ENCODE measurements at places on chromosomes 2 and 18.

DNA sequence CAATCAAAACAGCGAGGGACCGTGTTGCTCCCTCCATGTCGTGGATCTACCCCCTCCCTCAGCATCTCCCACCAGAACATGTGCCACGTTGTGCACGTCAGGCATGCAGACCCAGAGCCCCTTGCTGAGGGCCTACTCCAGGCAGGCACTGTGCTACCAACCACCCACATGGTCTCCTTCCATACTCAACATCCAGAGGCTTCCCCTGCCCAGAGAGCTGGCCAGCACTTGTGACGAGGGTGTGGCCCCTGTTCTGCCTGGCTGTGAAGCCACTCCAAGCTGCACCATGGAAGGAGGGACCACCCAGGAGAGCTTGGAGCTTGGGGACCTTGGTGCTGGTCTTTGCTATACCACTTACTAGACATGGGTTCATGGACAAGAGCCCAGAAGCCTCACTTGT lies 40.5 kb downstream of the REEP1 start:
- no peak for DNase-seq

DNA sequence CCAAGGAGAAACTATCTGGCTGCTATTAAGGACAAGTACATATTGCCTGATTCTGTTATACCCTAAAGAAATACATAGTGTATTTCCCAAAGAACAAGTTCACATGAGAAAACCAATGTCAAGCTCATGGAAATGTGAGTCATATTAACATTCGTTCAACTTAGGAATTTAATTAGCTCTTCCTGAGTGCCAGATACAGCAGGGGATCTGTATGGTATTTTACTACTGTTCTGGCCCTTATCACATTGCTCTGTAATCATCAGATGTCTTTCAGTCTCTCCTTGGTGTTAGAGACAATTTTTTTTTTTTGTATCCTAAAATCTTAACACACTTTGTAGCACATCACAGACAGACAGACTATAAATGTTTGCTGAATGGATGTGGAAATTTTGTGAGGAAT lies 395.0 kb upstream of the CRIM1 start:
- peak; percentile 1 for DNase-seq

GRCh38 chr2:78701546-78701945 lies 324.0 kb upstream of the REG3G start:
- DNase-seq, result no peak

DNA sequence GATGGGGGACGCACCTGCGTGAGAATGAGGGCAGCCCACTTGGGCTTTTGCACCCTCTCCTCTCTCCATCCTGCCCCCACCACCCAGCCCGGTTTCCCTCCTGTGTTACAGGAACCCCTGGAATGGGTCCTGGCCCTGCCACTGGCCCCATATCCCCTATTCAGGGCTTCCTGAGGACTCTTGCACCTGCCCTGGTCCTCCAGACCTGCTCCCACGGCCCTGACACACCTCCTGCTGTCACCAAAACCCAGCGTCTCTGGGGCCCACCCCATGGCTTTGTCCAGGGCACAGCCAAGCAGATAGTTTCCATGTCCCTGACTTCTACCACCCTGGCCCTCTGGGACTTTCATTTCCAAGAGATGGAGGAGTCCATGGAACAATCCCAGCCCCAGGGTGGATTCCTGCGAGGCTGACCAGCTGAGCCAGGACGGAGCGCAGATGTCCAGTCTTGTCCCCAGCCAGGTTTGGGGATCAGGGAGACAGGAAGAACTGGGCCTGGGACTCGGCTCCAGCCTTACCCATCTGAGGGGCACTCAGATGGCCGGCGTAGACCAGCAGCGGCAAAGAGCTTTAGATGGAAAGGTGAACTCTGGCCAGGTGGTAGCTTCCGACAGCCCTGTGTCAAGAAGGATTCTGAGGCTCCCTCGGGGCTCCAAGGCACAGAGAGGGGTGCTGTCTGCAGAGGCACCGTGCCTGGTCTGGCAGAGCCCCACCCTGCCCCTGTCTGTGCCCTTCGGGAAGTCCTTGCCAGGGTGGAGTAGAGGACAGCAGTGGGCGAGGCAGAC lies 12.0 kb downstream of the GPR35 start:
- DNase-seq, result no peak

GRCh38 chr2:145245268-145245870 lies 725.5 kb upstream of the ZEB2 start:
- no peak for DNase-seq

- no peak for DNase-seq
Measured at GRCh38 chr2:239946864-239947728, 78.0 kb downstream of the NDUFA10 start.

DNA sequence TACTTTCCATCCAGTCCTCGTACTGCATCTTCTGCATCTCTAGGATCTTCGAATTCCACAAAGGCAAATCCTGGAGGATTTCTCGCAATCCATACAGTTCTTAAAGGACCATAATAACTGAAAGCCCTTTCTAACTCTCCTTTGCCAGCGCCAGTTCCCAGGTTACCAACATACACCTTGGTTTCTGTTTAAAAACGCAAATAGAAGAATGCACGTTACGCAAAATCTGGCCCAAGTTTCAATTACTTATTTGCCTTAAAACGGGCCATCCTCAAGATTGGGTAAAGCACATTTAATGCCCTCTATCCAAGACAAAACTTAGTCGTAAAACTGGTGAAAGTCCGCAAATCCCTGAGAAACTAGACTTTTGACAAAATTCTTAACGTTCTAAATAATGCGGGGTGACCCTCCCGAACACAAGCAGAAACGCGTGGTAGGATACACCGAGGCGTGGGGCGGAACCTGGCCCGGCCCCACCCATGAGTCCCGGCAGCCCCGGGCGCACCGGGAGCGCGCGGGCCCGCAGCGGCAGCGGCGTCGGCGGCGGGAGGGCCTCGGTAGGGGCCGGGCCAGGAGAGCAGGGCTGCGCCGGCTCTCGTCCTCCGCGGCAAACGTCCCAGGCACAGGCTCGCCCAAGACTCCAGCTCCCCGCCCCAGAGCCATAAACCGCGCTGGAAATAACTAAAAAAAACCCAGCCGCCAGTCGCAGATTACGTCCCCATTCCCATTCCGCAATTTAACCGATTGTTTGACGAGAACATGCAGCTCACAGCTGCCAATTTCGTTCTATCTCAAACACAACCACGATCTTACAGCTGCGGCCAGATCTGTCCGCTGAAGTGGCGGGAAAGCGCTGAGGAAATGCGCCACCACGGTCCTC lies 910 bp downstream of the SRSF7 start:
- DNase-seq, result peak; percentile 47

DNA sequence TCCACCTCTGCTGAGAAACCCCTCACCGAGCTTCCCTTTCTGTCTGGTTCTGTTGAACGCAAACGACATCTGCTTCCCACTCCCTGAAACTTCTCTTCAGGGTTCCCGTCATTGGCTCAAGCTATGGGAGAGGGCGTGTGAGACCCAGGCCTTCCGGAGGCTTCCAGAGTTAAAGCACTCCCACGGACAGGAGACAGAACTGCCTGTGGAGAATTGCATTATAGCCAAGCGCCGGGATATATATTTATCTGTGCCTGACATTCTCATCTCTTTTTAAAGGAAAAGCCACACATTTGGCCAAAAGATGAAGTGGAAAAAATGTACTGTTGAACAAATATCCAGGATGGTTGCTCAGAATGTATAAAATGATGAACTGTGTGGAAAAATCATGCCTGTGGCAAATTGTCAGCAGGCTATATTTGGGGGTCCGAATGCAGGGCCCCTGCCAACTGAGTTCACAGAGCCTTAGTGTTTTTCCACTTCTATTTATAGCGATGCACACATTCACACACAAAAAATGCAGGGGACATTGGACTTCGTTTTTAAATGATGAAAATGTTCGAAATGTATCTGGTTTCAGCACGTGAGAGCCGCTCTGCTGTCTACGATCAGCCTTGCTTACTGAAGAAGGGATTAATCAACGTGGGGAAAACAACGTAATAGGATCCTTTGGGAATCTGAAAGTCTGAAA lies 59.5 kb downstream of the E2F6 start:
- peak; percentile 94 for DNase-seq

GRCh38 chr18:23106575-23106974 lies 28.7 kb upstream of the CABLES1 start:
- DNase-seq, result peak; percentile 92

DNA sequence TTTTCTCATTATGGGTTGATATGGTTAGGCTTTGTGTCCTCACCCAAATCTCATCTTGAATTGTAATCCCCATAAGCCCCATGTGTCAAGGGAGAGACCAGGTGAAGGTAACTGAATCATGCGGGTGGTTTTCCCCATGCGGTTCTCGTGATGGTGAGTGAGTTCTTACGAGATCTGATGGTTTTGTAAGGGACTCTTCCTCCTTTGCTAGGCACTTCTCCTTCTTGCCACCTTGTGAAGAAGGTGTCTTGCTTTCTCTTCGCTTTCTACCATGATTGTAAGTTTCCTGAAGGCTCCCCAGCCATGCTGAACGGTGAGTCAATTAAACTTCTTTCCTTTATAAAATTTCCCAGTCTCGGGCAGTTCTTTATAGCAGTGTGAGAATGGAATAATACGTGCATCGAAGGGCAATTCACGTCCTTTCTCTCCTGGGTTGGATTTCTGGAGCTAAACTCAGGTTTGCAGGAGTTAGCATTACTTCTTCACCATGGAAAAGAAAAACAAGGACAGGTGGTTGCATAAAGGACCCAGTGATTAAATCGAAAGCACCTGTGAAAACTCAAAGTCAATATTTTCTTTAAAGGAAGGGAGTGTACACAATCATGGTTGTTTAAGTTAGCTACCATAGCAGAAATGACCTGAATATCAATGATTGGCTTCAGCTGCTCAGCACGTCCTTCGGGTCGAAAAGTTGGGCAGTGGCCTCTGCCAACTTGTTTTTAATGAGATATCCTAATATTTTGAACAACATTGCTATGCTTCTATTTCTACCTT lies 54.1 kb downstream of the CDC42EP3 start:
- no peak for DNase-seq

GRCh38 chr2:39521876-39522517 lies 84.9 kb upstream of the MAP4K3 start:
- DNase-seq, result no peak

- no peak for DNase-seq
Measured at GRCh38 chr2:213016166-213016983, 135.0 kb downstream of the IKZF2 start.

DNA sequence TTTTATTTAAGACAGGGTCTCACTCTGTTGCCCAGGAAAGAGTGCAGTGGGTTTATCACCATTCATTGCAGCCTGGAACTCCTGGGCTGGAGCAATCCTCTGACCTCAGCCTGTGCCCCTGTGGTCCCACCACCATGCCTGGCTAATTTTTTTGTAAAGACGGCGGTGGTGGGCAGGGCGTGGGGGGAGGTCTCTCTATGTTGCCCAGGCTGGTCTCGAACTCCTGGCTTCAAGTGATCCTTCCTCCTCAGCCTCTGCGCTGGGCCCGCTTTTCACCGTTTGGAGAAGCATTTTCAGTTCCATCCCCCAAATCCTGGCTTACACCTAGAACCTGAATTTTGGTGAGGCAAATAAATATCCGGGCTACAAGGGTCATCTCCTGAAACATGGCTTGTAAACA lies 1.4 kb upstream of the ATP5F1A start:
- DNase-seq, result no peak

- DNase-seq, result no peak
Measured at GRCh38 chr2:130374587-130375290, 18.9 kb downstream of the PTPN18 start.
